ENCODE measurements at places on chromosomes 4 and X.
A peak's percentile ranks its signal among the peaks of the same experiment; 100 is the strongest.

DNA sequence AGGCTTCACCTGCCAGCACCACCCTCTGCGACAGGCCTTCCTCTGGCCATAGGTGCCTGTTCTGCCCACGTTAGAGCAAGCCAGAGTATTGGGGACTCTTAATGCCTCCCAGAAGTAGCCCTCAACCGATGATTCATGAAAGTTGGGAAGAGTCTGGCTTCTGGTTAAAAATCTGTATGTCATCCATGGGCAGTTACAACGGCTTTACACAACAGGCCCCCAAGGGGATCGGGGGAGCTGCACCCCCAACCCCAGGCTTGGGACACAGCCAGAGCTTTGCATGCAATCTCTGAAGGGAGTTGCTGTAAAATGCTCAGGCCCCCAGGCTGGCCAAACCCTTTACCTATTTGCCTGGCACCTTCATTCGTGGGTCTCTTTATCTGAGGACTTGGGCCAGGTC is 5.4 kb upstream of the CYTL1 start:
- no peak for DNase-seq

- DNase-seq = no peak
Measured at GRCh38 chrX:154021131-154021611, 1.5 kb upstream of the IRAK1 start.

DNA sequence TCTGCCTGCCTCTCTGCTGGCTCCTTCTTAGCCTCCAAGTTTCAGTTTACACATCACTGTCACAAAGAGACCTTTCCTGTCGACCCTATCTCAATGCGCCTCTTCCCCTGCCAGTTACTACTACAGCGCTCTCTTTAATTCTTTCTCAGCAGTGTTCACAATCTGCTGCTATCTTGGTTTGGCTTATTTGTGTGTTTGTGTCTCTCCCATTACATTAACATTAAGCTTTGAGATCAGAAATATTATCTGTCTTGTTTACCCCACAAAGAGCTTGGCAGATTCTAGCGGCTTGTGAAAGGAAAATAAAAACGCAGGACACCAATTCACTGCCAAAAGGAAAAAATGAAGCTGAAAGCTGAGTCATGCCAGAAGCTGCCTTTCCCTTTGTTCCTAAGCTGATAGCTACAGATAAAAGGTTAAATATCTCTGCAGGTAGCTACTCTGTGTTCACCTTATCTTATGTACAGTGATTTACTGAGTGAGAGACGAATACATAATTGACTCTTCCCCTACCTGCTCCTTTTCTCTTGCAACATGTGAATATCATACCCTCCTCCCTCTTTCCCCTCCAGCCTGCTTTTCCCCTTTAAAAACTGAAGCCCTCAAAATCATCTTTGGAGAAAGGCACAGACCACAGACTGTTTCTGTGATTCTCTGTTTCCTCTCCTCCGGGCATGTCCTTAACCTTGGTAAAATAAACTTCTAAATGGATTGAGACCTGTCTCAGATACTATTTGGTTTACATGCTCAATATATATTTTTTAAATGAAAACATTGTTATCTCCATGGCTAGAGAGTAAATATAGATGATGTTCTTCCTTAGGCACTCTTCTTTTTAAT is 19.3 kb upstream of the SLC9A7 start:
- DNase-seq = no peak

GRCh38 chr4:78056265-78057129 is 626 bp upstream of the FRAS1 start:
- peak; percentile 87 for DNase-seq

DNA sequence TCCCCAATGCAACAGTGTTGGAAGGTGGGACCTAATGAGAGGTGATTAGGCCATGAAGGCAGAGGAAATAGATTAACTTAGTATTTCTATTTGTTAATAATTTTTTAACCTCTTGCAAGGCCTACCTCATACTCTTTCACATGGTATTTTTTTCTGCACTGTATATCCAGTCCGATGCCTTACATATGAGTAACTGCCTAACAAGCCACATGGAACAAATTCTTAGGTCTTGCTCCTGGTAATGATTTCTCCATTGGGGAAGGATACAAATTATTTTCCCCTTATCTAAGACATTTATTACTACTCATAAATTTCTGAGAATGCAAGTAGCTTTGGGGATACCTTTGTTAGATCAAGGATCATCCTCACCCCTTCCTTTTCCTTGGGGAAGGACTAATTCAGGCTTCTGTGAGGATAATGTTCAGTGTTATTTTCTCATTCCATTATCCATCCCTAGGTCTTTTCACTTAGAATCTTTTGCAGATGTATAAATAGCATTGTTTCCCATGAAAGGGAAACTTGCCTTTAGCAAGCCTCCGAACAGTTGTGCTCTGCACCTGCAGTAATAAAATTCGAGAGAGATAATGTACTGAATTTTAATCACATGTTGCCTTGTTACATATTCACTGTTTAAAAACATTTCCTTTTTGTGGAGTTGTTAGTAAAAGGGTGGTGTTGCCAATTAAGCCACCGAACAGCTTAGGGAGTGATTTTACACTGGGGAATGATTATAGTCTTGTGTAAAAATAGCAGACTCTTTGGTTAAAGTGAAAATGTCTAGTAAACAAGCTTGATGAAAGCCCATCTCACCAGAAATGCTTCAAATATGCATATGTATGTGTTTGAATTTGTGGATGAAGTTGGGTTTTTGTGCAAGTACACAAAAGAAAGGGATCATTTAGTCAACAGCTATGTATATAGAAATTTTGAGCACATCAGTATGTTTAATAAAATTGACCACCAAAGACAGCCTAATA is 89.9 kb downstream of the CFAP299 start:
- no peak for DNase-seq

GRCh38 chrX:125475482-125475881 is 155.8 kb downstream of the TEX13C start:
- no peak for DNase-seq

GRCh38 chrX:37785569-37785968 is 5.7 kb downstream of the CYBB start:
- no peak for DNase-seq

DNA sequence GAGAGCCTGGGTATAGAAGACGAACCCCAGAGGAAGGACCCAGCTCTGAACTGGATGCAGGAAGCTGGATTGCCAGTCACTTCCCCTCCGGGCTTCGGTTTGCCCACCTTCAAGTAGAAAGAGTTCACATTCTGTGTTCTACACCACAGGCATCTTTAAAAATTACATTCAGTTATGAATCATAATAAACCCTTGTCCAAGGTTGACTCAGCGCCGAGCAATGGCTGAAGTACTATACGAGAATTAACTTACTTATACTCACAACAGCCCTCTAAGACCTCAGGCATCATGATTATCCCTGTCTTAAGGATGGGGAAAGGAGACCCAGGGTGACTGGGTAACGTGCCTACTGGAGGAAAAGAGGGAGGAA is 72.5 kb downstream of the EVC2 start:
- no peak for DNase-seq
